Stomach (tissue), 19 donors: ENCODE measurements at places on chromosomes 4 and X. TPM values are rescaled to one million over a fixed set of nuclear protein-coding genes. Genes with fewer than 3 reads are reported as not detected.

GRCh38 chr4:173293663-173294062 is 40.5 kb downstream of the HMGB2 start:
- DNase-seq, result no peak

DNA sequence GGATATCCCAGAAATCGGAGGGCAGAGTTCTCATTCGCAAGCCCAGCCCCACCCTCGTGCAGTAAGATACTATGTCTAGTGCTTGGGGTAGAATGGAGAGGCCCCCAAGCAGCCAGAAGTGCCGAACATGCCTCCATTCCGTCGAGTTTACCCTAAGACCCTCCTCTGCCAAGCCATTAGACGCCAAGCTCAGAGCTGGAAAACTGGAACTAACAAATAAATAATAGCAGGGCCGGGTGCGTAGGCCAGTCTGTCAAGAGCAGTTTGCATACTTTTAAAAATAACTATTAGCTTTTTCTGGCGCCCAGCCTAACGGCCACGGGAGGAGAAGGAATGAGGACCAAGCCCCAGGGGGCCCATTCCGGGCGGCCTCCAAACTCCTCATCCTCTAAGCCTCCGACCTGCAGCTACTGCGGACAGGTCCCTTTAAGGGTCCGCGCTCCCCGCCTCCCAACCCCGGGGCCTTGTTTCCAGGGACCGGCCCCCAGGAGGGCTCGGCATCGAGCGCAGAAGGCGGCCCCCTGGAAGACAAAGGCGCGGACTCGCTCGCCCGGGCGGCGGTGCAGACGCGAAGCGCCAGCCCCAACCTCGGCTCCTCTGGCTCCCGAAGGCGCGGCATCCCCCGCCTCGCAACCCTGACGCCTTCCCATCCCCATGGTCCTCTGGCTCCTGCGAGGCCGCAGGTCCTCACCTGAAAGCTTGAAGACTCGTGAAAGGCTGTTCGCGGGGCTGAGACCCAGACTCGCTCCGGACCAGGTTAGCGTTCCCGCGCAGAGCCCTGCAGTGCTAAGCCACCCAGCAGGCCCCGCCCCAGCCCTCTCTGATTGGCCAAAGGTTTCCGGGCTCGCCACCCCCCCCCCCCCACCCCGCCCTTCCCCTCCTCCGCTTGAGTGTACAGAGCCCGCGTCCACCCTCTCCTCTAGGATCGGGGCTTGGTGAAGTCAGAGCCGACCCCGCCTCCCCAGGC is at the start of gene TMSB15A:
TMSB15A (minus strand) TSS at position 765 of the 967 bp plus-strand sequence.
- DNase-seq, result peak; percentile 67

- no peak for DNase-seq
Observed at GRCh38 chr4:41427306-41427882, 110.6 kb upstream of the LIMCH1 start.

DNA sequence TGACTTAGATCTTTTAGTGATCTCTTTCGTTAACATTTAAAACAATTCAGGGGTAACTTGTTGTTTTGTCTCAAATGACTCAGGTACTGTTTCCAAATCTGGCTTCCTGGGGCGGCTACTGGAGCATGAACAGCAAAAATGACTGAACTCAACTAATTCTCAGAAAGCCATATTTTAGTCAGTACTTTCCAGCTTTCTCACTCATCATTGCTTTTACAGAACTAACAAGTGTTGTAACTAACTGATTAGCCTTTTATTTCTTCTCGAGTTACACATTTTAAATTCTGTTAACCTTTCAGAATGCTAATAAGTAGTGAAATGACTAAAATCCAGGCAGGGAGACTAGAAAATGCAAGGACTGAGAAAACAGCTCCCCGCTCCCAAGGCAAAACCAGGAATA is 55.3 kb downstream of the JADE3 start:
- no peak for DNase-seq

DNA sequence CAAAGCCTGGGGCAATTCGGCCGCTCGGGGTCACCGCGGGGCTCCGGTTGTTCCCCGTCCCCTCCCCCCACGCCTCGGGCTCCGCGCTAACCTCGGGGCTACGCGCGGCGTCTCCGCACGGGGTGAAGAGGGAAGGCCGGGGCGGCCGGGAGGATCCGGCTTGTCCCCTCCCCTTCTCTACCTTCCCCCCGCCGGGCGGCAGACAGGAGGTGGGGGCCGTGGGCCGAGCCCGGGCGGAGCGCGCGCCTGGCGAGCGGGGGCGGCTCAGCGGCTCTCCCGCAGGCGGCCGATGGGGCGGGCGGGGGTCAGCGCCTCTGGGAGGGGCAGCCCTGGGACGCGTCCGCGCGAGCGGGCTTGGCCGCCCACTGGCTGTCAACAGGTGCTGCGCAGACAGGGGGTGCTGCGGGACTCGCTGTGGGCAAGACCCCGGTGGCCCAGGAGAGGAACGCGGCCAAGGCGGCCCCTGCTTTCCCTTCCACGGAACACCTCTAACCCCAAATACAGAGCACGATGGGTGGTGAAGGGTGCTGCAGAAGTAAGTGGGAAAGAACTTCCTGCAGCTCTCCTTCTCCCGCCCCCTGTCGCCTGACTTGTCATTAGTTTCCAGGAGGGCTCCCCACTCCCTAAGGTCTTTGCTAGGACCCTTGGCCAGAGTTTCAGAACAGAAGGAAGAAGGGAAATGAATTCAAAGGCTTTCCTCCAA is at the start of gene PDGFC:
PDGFC (minus strand) TSS at position 124 of the 703 bp plus-strand sequence. CDS start 896 bp downstream, outside the sequence.
- DNase-seq, result peak; percentile 92

- no peak for DNase-seq
Observed at GRCh38 chr4:152558396-152558795, 22.5 kb upstream of the FBXW7 start.

- DNase-seq, result no peak
Observed at GRCh38 chr4:165381821-165382373, 3.1 kb downstream of the CPE start.

The POLN gene
- total RNA-seq, result not detected

The CFAP47 gene
- total RNA-seq, result not detected

The FHDC1 gene
- total RNA-seq, result 3.5 TPM

The TGIF2LX gene
- not detected for total RNA-seq

The CLNK gene
- 1.3 TPM for total RNA-seq

The HSD17B11 gene
- total RNA-seq, result 66.7 TPM
